ENCODE measurements at places on chromosomes 3 and 15.
A peak's percentile ranks its signal among the peaks of the same experiment; 100 is the strongest.

DNA sequence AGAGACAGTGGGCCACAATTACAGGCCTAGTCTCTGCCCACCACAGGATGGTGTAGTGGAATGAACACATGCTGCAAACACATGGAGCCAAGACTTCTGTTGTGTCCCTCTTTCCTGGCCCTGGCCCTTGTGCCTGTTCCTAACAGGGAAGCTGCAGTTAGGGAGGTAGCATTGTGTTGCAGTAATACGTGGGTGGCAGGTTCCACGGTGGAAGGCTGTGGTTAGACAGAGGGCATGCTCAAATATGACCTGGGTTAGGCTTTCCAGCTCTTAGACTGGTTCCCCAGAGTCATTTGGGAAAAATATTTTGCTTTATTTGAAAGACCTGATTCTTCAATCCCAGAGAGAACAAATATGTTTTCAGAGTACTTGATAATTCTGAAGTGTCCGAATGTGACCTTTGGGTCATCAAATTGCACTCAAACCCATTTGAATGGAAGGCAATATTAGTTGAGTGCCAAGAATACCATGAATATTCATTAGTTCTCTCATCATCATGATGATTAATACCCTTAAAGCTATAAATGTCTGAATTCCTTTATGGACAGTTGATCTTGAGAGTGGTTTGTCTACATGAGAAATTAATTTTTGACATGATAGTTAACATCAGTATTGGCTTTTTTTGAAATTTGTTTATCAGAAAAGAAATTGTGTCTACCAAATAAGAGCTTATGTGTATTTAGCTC, 28.5 kb downstream of the PLAAT1 start:
- DNase-seq: no peak

DNA sequence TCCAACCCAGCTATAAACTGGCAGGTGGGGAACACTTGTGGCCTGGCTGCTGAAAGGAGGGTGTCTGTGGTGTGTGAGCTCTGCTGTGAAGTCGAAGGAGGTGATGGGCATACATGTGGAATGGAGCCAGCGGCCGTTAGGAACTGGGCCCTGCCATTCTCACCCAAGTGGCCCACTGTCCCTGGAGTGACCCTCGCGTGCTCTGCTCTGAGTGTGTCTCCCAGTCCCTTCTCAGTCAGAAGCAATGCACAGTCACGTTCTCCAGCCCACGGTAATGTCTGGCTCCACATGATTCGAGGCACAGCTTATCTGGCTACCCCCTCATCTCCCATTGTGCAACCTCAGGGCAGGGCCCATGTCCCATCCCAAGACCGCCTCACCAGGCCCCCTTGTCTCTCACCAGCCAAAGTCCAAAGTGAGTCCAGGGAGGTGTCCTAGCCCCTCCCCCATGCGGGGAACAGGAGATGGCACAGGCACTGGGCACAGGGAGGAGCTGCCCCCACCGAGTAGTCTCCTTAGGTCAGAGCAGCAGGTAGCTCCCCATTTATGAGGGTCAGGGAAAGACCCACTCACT, 62.9 kb downstream of the ZNF445 start:
- no peak for DNase-seq

GRCh38 chr15:77988347-77989295, 88.9 kb downstream of the TBC1D2B start:
- DNase-seq: no peak

GRCh38 chr3:197393711-197394110, 95.3 kb upstream of the DLG1 start:
- no peak for DNase-seq

DNA sequence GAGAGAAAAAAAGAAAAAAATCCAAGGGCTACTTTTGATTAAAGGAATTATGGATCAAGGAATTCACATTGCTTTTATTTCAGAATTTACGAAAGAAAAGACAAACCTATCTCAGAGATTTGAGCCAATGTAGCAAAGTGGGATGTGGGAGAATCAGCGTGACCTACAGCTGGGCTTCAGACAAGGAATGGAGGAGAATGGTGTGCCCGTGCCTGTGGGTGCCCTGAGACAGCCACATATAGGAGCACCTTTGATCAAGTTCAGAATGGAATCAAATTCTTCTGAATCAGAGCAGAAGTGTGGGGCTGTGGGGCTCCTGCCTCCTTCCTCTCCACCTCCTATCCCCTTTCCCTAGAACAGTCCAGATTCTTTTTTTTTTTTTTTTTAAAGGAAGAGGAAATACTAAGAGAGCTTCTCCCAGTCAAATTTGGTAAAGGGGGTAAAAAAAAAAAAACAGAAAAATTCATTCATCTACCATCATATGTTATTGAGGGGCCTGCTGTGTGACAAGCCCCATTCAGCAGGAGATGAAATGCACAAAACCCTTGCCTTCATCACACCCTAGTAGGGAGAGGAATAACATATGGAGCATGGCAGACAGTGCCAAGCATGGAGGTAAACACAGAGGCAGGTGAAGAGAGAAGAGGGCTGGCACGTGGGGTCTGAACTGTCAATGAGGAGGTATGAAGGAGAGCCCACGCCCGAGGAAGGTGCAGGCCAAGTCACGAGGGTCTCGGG, 25.0 kb upstream of the MUSTN1 start:
- no peak for DNase-seq

- peak; percentile 78 for DNase-seq
These were observed 255.3 kb upstream of the ZPLD1 start for GRCh38 chr3:102179326-102180177.
